ENCODE measurements at places on chromosomes 4 and X.
A peak's percentile ranks its signal among the peaks of the same experiment; 100 is the strongest.

GRCh38 chr4:103774326-103774825 lies 54.6 kb upstream of the TACR3 start:
- no peak for DNase-seq

DNA sequence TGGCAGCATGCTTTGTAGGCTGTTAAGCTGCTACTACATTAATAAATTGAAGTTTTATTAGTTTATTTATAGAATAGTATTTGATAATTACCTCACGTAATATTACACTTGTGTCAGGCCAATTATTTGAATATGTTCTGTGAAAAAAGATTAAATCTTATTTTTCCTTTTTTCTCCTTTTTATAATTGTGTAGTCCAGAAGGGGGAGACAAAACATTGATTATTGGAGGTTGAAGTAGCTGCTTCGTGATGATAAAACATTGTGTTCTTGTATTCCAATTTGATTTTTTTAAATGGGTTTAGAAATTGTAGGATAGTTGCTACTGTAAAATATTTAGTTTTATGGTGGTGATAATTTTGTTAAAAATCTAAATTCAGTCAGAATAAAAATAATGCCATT lies 85.7 kb downstream of the DIAPH2 start:
- no peak for DNase-seq

- DNase-seq, result no peak
Measured at GRCh38 chrX:134024686-134025377, 39.4 kb upstream of the GPC3 start.

- DNase-seq, result no peak
Measured at GRCh38 chr4:126172126-126172525, 857.4 kb downstream of the FAT4 start.

- peak; percentile 63 for DNase-seq
Measured at GRCh38 chr4:186068581-186069348, at the start of gene TLR3. Gene TLR3 (plus strand): TSS chr4:186069156. CDS start chr4:186076620, 7,464 bp downstream.
